Anterior cingulate cortex (tissue), 58 donors: ENCODE measurements at places on chromosomes 2 and 18.

GRCh38 chr2:106975641-106976040 lies 89.7 kb upstream of the ST6GAL2 start:
- no peak for DNase-seq

- no peak for DNase-seq
These were observed 113.0 kb downstream of the KCNF1 start for GRCh38 chr2:11024687-11025086.

DNA sequence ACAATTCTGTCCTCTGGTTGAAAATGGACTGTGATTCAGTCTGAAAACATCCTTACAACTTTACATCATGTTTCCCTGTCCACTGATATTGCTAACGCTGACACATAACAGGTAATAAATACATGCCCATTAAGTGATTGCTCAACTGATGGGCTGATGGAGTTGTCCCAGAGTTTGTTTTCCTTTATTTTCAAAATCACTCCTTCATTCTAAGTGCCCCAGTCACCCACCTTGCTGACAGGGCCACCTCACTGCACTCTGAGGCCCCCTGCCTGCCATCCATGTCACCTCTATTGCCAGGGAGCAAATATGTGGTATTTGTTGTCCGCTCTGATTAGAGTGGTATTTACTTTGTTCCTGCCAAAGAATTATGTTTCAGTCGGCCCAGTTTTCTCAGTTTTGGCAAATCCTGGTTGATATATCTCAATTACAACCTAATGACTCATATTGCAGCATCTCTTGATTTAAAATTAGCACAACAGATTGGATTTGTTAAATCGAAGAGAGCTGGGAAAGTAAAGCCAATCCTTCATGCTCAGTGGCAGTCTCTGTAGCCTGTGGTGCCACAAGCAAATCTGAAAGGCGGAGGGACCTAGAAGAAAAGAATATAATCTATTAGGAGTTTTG lies 105.1 kb downstream of the RDH14 start:
- DNase-seq = no peak

DNA sequence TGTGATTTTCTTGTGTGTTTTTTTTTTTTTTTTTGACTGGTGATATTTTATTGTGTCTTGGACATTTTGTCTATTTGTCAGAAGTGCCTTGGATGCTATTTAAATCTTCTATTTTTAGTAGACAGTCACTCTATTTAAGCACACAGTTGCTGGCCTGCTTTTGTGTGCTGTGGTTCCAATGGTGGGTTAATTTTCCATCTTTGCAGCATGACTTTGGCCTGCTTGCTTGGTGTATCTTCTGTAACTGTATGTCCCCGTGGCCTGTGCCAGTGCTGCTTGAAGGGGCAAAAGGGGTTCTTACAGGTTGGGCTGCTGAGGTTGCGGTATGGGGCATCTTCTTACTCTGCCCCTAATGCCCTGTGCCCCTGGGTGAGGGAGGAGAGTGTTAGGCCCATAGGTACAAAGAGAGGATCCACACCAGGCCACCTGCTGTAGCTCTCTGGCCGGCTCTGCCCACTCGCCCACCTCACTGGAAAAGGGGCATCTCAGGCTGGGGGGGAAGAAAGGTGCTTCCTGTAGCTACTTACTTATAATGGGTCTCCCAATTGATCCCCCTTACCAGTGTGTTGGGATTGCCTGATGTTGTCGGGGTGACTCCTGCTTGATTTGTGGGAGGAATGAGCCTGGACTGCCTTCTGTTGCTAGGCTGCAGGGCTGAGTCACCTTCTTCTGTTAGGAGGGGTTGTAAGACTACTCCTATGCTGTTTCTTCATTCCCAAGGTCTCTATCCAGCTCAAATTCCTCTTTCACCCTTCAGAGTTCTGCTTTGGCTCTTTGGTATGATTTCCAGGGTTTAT lies 490.0 kb upstream of the HS6ST1 start:
- DNase-seq = no peak

GRCh38 chr18:61764381-61764780 lies 128.4 kb downstream of the RNF152 start:
- DNase-seq = no peak

GRCh38 chr2:223580951-223581350 lies 21.2 kb downstream of the SCG2 start:
- DNase-seq = no peak

DNA sequence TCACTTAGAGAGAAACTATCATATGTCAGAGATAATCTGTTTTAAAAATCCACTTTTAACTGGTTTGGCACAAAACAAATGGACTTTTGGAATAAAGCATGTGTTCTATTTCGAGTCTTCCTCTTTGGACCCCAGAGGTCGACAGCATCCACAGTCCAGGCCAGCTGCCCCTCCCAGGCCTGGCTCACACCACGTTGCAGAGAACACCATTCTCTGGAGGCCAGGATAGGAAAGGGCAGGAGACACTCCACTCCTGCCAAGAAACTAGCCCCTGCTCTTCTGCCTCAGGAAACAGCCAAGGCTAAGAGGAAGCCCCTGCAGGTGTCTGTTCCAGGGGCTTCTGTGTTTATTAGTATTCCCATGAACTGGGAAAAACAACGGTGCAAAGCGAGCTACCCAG lies 456.6 kb upstream of the ID2 start:
- DNase-seq = no peak

GRCh38 chr18:58100154-58100553 lies 56.1 kb downstream of the NEDD4L start:
- no peak for DNase-seq

DNA sequence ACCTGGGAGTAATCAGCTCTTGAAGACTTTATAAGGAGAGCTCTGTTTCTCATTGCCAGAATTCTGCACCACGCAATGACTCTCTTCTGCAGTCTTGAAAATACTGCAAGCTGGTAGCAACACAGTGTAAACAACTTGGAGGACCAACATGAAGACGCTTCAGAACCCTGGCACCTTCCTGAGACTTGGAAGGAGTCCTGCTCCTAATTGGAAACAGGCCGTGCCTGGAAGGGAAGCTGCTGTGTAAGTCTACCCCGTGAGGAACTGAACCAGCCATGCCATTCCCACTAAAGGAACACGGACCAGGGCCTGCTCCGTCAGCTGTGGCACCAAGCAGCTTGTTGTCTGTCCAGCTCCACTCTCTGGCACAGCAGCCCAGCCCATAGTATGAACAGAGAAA lies 171.1 kb downstream of the PAX3 start:
- no peak for DNase-seq

DNA sequence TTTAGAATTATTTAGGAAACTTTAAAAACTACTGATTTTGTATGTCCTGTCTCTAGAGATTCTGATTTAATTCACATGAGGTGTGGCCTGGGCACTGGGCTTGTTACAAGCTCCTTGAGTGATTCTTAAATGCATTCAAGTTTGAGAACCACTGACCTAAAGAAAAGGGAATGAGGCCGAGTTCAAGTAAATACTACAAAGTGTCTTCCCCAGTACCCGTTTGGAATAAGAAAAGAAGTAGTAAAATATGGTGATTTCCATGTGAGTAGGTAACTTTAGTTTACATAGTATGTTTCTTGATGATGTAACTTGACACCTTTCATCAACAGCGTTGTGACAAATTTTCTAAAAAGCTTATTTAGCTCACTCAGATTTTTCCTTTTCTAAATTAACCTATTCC lies 1022.9 kb upstream of the NRXN1 start:
- no peak for DNase-seq

DNA sequence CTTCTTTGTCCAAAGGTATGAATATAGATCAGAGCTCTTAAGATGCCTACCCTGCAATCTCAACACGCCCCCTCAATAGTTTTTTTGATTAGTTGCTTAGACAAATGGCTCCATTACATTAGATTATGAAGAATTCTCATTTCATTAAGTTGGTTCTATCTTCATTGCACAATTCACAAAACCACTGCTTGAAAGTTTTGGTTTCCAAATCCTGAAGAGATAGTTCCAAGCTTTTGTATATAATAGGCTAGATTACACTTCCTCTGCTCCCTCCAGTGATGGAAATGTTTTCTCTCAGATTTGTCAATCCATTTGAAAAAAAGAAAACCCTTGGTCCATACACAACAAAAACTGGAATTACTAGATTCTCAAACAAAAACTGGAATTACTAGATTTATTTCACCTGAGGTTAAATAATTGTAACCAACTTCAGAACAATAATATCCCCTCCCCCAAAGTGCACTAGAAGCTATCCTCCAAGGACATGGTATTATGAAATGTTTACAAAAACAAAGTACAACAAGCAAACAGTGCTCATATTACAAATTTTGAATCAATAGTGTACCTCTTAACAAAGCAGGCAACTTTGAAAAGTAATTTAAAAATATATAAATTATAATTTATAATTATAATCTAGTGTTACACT lies 6.8 kb upstream of the TLK1 start:
- DNase-seq = no peak

- DNase-seq = no peak
These were observed 88.3 kb upstream of the KCNH7 start for GRCh38 chr2:162926907-162927306.
